ENCODE measurements at places on chromosomes 5 and 9.

DNA sequence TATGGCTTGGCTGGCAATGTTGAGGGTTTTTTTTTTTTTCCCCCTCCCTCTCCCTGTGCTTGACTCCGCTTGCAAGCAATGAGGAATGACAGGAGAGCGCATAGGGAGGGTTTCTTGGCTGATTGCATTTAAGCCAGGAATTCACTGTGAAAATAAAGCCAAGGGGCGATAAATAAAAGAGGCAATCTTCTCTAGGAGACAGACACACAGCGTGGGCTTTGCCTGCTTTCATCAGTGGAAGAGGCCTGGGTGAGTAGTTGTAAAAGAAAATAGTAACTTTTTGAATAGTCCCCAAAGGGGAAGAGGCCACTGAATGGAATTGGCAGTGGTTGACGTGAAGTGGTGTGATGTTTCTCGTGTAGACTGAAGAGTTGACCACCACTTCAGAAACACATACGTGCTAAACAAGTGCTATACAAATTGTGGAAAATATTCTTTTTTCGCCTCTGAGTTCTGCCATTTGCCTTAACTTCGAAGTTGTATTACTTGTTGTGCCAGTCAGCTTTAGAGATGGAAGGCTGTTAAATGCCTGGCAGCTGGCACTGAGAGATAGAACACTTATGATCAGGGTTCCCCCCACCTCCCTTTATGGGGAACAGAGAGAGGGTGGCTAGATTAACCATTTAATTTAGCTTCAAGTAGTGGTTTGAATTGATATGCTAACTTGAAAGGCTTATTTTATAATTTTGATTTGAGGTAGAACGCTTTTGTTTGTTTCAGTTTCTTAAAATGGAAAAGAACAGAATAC is 3.0 kb downstream of the ZSWIM6 start:
- DNase-seq = peak; percentile 57

DNA sequence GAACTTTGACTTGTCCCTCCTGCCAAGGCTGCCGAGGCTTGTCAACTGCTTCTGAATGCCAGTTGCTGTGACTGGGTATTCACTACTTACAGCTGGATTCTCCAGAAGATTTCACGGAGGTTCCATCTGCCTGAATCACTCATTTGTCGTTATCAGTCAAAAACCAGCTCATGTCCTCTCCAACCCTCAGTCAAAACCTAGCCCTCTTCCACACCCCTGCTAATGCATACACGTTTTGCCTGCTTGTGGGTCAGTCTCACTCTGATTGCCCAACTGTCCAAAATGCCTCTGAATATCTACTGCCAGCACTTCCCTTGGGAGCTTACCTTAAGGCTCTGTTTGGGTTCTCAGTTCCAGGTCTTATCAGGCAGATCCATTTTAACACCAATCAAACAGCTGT is 238.6 kb upstream of the TMEM161B start:
- no peak for DNase-seq

DNA sequence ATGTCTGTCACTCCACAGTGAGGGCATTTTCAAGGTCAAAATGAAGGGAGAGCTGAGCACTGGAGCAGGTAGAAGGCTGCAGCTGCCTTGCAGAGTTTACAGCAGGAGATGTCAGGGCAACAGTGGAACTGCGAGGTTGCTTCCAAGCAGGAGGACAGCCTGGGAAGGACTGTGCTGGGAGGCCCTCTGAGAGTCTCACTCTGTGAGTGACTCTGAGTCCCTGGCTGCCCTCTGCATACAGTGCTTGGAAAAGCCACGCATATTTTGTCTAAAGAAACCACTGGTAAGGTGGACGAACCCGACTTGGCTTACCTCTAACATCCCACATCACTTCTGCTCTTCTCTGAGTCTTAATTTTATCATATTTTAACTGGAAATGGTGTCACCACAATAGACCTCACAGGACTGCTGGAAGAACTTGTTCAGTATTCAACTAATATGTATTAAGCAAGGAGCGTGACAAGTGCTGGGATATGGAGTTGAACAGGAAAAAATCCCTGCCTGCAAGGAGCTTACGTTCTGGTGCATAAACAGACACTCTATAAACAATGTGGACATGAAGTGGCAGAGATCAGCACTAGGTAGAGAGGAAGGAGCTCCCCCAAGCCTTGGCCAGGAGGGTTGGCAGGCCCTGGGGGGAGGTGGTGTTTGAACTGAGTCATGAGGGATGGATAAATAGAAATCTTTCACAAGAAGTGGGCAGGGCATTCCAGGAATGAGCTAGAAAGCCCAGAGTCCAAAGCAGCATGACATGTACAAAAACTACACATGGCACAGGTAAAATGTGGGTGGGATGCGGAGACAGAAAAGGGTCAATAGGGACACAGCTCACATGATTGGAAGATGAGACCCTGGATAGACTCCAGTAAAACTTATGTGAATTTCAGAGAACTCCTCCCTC is 64.0 kb upstream of the FOXE1 start:
- no peak for DNase-seq

DNA sequence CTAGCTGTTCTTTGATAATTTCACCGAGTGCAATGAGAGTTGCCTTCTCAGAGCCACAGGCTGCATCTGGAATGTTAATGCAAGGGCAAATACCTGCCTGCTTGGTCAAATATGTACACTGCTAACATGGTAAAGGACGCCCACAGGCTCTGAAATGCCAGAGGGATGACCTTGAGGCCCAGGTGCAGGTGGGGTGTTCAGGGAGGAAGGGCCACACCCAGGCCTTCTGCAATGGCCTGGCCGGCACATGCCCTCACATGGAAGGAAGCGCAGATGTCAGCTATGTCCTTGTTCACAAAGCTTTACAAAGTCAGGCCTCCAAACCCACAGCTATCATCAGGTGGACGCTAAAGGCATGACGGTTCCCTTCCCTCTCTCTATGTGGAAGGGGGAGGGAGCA is 48.6 kb downstream of the HRH2 start:
- DNase-seq = no peak

- no peak for DNase-seq
Observed at GRCh38 chr5:180215783-180216630, 7.0 kb upstream of the RASGEF1C start.

DNA sequence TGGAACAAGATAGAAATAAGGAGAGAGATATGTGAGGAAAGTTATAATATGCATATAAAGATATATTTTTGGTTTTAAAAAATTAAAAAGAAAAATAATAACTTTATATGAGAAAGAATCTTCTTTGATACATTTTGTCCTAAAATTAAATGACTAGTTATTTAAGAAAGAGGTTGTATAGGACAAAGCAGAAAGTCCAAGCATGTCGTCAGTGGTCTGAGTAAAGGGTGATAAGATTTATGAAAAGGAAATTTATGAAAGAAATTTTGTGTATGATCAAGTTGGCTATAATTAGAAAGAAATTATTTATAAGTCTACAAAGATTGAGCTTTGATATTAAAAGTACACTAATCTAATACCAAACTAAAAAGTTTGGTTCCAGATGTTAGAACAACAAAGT is 32.0 kb downstream of the GTF3C4 start:
- no peak for DNase-seq

DNA sequence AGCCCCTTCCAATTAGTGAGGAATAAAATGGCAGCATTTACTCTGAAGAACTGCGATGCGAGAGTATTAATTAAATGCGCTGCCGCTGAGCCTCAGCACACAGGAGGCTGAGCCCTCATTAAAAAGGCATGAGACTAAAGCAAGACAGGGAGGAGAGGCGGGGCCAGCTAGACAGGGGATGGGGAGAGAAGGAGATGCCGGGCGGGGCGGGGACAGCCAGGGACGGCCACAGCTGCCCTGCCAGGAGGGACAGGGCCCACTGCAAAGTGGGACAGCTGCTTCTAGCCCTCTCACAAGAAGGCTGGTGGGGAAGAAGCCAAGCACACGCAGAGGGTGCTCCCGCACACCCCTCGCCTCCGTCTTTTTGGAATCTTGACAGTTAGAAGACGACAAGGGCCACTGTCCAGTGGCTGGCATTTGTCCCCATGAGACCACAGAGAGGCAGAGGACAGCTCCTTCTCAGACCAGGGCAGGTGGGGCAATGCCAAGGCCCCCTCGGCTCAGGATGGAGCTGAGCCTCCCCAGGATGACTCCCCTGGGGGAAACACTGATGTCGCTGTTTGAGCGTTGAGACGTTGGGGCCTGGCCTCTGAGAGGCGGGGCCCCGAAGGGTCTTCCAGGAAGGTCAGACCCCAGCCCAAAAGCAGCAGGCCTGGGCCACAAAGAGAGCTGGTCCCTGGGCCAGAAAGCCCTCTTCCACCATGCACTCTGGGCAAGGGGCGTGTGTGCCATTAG is 26.9 kb downstream of the ADAMTS2 start:
- no peak for DNase-seq

DNA sequence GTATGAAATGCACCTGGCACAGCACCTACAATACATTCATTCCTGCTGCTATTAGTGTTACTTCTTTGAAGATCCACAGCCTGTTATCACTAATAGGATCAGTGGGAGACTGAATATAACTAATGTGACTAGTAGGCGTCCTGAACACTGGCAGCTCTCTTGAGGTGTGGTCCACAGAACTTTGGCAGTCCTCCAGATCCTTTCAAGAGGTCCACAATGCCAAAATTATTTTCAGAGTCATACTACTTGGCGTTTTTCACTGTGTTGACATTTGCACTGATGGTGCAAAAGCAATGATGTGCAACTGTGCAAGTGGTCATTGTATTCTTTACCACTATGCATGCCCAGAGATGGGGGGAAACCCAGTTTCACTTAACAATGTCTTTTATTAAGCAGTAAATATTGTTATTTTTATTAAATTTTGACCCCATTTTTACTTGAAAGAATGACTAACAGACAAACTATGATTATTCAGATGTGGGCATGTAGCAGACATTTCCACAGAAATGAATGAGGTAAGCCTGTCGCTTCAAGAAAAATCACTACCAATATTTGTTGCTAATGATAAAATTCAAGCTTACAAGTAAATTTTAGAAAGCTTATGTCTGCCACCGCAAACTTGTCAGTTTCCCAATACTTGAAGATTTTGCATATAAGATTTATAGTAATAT is 48.9 kb downstream of the ADRB2 start:
- DNase-seq = peak; percentile 26

- no peak for DNase-seq
Observed at GRCh38 chr9:121718084-121718483, 66.7 kb downstream of the DAB2IP start.

- no peak for DNase-seq
Observed at GRCh38 chr5:13378091-13378490, 566.4 kb downstream of the DNAH5 start.

DNA sequence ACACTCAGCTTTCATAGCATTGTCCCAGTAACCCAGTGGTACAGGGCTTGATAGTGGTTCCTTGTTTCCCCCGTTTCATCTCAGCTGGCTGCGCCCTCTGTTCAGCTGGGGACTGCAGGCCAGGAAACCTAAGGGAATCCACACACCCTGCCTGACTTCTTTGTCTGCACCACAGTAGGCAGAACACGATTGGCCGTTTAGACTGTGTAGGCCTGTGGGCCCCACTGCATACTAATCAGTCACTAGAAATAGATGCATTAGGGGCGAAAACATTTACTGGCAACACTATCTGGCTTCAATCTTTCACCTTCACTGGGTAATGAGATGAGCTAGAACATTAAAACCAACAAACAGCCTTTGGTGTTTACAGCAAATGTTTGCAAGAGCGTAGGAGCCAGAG is 512.7 kb upstream of the BRINP1 start:
- DNase-seq = no peak

- DNase-seq = no peak
Observed at GRCh38 chr5:144313147-144313726, 142.6 kb downstream of the KCTD16 start.

- no peak for DNase-seq
Observed at GRCh38 chr5:54844266-54844665, 141.1 kb downstream of the ESM1 start.

- DNase-seq = peak; percentile 59
Observed at GRCh38 chr9:132982458-132982857, 4.0 kb downstream of the GFI1B start.

DNA sequence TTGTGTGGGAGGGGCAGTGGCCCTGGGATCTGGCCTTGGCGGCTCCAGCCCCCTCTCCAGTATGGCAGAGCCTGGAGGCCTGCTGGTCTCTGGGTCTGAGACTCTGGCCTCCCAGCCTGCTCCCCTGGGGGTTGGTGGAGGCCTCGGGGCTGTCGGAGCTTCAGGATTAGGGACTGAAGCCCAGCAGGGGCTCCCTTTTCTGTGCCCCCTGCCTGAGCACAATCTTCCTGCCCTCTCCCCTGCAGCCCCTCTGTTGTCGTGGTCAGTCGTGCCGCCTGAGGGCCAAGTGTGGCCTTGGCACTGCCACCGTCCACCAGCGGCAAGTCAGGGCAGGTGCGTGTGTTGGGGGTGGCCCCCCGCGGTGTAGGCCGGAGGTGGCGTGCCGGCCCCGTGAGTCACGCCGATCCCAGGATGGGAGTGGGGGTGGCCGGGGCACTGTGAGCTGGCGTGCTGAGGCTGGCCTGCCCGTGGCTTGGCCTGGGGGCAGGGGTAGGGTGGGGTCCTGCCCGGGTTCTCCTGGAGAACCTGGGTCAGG is 53.6 kb downstream of the RXRA start:
- no peak for DNase-seq

DNA sequence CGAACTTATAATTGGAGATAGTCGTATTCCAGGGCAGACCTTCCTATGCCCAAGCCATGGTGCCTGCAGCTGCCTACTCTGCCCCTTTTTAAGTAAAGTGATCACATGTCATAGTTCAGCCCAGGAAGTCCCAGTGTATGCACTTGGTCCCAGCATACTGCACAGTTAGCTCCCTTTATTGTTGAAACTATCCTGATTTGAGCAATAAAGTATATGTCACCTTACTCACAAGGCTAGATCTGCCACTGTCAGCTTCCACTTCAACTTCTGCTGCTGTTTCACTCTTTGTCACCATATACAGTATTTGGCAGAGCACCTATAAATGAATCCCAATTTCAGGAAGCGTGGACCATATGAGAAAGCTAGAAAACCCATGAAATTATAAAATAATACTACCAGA is 103.8 kb upstream of the PTGER4 start:
- DNase-seq = no peak

DNA sequence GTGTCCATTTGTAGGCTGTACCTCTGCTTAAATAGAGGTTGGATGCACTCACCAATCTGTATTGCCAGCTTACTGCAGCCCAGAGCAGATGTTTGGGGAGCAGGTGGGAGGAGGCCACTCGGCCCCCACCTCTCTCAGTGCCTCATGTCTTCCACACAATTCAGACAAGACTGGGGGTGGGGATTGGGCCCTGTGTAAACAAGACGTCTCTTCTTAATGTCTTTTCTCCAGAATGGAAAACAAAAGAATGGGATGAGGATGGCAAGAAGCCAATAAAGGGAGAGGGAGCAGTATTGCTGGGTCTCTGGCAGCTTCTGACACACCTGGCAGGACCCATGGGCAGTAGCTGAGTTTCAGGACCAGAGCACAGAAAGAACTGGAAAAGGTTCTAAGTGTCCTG is 64.9 kb downstream of the SIL1 start:
- no peak for DNase-seq

Measured in hematopoietic multipotent progenitor cell treated with erythropoietin and hydrocortisone succinate and interleukin-3 and kit ligand, for 8 days (in vitro differentiated cells).